A172 (cell line): ENCODE measurements at places on chromosomes 16 and 17. TPM values are rescaled to one million over a fixed set of nuclear protein-coding genes. Genes with fewer than 3 reads are reported as not detected.

The C16orf54 gene
- 0.09 TPM in 1 of 2 replicates, not detected in the other for total RNA-seq

- DNase-seq: no peak
Measured at GRCh38 chr17:65667656-65668055, 106.2 kb upstream of the AXIN2 start.

GRCh38 chr17:50542795-50543774, 3.9 kb upstream of the SPATA20 start:
- peak; percentile 27 for DNase-seq

- no peak for DNase-seq
Measured at GRCh38 chr17:58569196-58569595, 54.8 kb upstream of the MTMR4 start.

DNA sequence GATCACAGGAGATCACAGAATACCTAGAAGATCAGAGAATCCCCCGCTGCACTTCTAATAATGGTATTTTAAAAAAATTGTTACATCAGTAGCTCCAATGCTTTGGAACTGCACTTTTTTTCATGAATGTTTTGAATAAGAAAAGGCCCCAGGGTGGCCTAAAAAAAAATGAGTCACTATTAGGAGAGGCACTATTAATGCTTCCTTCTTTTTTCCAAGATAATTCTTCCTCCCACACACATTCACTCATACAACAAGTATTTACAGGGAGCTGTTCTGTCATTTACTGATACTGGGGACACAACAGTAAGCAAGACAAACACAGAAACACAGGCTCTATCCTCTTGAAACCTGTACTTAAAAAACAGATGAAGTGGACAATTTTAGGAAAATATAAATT, 675 bp upstream of the PDZD9 start:
- no peak for DNase-seq

DNA sequence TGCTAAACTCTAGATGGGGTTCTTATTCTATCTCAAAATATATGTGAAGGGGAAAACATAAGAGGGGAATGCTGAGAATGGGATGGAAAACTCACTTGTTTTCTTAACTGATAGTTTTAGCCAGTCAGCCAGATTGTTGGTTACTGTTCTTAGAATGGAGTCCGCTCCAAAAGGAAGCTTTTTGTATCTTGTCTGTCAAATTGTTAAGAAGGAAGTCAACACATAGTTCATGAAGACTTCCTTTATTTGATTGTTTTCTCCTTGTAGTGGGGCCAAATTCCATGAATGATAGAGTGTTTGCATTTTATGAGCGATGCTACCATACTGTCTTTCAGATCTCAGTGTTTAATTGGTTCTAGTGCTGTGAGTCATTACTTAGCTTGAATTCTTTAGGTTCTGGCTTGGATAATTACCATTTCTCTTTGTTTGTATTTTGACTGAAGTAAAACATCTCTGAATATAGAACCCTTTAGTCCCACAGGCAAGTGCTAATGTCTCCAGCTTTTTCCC, 98.3 kb upstream of the GOT2 start:
- DNase-seq: peak; percentile 19

DNA sequence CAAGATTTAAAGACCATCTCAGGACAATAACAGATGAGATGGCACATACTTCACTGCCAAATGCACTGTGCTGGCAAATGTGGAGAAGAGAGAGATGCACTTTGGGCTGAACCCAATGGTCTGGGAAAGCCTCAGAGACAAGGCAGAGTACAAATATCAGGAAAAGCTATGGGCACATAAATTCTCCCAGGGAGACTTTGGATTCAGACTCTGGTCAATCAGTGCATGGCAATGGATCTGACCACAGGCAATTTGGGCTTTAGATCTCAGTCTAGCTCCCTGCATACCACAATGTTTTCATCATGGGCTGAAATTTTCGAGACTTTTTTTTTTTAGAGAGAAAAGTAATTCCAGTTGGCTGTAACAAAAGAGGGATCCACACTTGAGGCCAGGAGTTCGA, 20.0 kb upstream of the XPO6 start:
- no peak for DNase-seq

- DNase-seq: no peak
Measured at GRCh38 chr17:50763716-50764475, 3.4 kb downstream of the ANKRD40CL start.

- no peak for DNase-seq
Measured at GRCh38 chr17:43020030-43020621, 2.1 kb downstream of the VAT1 start.

- DNase-seq: no peak
Measured at GRCh38 chr16:27826893-27827289, 236.6 kb downstream of the GSG1L start.

DNA sequence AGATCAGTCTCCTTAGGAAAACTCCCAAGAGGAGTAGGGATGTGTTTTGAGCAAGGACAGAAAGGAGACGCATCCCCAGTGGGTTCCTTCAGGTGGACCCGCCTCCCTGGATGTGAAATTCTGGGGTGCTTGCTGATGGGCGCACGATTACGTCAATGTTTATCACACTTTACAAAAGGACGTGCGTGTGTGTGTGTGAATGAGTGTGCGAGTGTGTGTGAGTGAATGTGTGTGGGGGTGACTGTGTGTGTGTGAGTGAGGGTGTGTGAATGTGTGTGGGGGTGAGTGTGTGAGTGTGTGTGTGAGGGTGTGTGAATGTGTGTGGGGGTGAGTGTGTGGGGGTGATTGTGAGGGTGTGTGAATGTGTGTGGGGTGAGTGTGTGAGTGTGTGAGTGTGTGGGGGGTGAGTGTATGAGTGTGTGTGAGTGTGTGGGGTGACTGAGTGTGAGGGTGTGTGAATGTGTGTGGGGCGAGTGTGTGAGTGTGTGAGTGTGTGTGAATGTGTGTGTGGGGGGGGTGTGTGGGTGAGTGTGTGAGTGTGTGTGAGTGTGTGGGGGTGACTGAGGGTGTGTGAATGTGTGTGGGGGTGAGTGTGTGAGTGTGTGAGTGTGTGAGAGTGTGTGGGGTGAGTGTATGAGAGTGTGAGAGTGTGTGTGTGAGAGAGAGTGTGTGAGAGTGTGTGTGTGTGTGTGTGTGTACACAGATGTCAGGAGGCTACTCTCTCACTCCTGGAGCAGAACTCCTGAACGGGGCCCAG, 4.1 kb upstream of the TRARG1 start:
- DNase-seq: no peak

The PRSS36 gene
- total RNA-seq: 0.41 and 0.55 TPM in 2 replicates

DNA sequence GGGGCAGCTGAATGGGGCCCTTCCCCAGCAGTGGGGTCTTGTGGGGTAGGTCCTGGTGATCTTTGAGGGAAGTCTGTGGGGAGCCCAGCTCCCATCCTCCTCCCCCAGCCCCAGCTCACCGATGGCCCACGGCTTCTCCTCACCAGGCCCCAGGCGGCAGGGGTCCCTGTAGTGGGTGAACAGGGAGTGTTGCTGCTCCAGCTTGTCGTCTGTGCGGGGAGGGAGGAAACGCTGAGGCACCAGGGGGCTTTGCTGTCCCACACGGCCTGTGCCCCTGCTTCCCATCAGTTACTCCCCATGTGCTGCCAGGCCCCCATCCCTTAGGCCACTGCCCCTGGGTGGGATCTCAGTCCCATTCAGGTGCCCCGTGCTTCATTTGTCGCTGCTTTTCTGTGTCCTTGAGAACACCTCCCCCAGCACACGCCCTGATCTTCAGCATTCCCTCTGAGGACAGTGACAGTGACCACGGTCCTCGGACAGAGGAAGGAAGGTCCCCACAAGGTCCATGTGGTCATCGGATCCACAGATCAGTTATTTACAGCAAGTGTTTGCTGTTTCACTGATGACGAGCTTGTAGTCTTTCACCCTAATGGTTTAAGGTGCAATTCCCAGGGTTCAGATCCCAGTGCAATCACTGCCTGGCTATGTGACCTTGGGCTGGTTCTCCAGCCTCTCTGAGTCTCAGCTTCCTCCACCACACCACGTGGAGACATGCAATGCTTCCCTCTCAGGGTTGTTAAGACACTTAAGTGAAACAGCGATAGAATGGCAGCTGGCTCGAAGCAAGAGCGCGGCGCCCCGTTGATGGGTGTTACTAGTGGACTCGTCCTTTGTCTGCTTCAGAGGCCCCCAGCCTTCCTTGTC, 53.1 kb downstream of the PRMT7 start:
- no peak for DNase-seq

The MT1F gene
- not detected in 2 replicates for total RNA-seq

The ADAP2 gene
- 2.0 and 3.2 TPM in 2 replicates for total RNA-seq

The GINS3 gene
- 30.5 and 34.0 TPM in 2 replicates for total RNA-seq

DNA sequence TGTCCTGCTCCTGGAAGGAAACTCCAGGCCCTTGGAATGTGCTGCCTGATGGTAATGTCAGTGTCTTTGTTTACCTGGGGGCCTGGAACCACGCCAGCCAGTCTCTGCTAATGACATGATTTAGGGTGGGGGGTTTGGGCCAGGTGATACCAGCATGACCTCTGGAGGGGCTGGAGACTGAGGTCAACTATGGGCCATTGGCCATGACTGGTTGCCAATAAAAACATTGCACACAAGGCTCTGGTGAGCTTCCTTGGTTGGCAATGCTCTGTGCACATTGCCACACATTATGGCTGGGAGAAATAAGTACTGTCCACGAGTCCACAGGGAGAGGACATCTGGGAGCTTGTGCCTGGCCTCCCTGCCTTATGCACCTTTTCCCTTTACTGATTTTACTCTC, 52.5 kb downstream of the LITAF start:
- DNase-seq: no peak

DNA sequence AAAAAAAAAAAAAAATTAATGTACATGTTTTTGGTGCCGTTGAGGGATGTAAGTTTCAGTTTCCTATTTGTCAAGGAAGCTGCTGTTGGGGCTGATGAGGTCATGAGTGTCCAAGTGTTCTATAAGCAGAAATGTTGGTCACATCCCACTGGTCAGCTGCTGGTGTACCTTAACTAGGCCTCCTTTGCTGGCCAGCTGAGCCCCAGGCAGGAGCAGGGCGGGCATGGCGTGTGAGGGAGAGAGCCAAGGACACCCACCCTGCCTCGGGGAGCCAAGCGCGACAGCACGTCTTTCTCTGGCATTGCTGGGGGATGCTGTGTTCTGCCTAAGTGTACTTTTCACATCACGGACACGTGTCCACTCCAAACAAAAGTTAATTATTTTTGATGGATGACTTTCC, 108.1 kb upstream of the CDC42EP4 start:
- no peak for DNase-seq

The FGF11 gene
- total RNA-seq: 0.89 TPM in 1 of 2 replicates, not detected in the other

GRCh38 chr17:45366049-45366448, 49.2 kb upstream of the MAP3K14 start:
- DNase-seq: no peak

The NKD1 gene
- 0.10 and 0.14 TPM in 2 replicates for total RNA-seq

The SLC38A8 gene
- not detected in 2 replicates for total RNA-seq

DNA sequence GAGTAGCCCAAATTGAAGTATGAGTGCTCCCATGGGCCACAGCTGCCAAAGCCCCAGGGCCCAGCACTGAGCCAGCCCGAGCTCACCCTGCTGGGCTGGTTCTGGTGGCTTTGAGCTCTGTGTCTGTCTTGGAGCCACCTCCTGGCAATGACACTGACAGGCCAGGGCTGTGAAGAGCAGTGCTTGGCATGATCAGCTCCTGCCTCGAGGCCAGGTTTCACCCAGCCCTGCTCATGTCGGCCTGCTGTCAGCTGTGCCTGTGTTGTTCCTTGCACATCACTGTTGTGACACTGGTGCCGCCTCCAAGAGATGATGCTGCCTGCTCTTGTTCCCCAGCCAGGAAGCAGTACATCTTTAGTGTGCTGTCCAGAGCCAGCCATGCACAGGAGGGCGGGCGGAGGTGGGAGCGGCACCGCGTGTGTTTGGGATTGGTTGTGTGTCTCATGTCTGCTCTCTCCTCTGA, 26.0 kb downstream of the PLD6 start:
- DNase-seq: no peak

The RHBDF1 gene
- total RNA-seq: 39.3 and 43.7 TPM in 2 replicates

- no peak for DNase-seq
Measured at GRCh38 chr17:20241855-20242254, 225.5 kb downstream of the LGALS9B start.

GRCh38 chr17:49180303-49180702, 30.1 kb downstream of the GNGT2 start:
- DNase-seq: peak; percentile 60

GRCh38 chr16:89373355-89374110, 116.8 kb downstream of the ANKRD11 start:
- DNase-seq: peak; percentile 34

The DHRS7C gene
- not detected in 2 replicates for total RNA-seq

GRCh38 chr16:80158766-80159165, 382.0 kb upstream of the DYNLRB2 start:
- DNase-seq: peak; percentile 93

GRCh38 chr16:11098601-11099390, 154.4 kb downstream of the CLEC16A start:
- DNase-seq: no peak

DNA sequence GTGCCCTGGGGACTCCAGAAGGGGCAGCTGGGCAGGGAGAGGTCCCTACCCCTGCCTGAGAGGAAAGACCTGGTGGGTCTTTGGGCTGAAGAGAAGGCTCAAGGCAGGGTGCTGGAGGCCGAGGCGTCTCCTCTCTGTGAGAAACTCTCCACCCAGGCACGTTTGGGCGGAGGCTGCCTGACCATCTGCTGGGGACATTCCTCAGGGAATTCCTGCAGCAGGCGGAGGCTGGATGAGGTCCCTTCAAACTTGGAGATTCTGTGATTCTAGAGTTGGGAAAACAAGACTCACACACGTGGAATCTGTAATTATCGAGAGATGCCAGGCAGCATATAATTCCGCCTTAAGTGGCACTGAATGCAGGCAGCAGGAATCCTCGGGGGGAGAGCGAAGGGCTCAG, 21.1 kb upstream of the PHF12 start:
- peak; percentile 79 for DNase-seq

DNA sequence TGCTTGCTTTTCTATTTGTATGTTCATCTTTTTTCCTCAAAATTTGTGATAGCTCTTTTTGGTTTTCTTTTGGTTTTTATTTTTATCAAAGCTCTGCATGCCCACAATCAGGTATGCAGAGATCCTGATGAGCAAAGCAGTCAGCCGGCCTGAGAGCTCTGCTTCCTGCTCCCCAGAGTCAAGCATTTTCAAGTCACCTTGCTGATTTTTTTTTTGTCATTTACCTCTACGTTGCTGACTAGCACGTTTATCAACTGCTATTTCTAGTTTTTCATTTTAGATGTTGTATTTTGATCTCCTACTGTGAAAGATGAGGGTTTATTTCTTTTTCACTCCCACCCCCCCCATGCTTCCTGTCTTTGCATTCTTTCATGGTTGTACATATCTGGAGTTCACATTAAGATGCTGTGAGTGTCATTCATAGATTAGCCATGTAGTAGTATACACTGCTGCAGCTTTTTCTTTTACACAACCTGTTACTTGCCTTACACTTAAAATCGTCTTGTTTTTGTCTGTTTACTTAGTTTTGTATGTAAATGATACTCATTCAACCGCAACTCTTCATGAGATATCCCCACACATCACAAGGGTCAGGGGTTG, 196.2 kb downstream of the LGALS9B start:
- no peak for DNase-seq

The NUDT7 gene
- 4.9 and 5.4 TPM in 2 replicates for total RNA-seq
